ENCODE measurements at places on chromosomes 13 and 19.

- no peak for DNase-seq
Measured at GRCh38 chr13:43085545-43085944, 62.2 kb downstream of the DNAJC15 start.

DNA sequence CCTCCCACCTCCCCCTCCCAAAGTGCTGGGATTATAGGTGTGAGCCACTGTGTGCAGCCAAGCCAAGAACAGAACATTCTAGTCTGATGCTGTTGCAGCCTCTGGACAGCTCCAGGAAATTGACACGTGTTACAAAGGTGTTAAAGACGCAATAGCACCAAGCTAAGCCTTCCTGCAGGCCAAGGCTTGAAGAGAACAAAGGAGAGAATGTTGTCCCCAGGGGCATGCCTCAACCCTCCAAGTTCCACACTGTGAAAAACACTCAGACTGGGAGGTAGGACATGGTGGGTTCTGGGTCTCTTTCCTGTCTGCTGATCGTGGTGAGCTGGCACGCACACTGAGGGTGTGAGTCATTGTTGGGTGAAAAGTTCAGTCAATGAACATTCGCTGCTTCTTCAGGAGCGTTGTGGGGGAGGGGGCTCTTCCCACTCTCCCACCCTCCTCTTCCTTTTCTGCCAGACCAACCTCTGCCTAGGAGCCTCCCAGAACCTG is 5.3 kb upstream of the PTPRS start:
- peak; percentile 40 for DNase-seq

GRCh38 chr13:23020246-23020843 is 160.4 kb upstream of the SGCG start:
- peak; percentile 62 for DNase-seq

DNA sequence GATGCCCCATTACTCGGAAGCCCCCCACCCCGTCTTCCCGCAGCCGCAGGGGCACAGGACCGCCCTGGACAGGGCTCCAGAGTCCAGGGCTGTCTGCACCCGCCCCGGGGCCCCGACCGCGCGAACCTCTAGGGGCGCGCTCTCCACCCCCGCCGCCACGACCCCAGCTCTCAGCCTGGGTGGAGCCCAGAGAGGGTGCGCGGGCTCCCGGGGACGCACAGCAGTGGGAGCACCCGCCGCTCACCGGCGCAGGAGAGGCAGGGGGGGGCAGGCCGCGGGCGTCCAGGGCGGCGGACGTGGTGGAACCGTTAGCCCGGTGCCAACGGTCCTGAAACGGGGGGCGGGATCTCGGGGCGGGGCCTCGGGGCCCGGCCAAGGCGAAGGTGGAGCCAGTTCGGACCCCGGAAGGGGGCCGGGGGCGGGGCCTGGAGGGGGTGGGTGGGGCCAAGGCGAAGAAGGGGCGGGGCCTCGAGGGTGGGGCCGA is at the start of gene ATP8B3:
ATP8B3 (minus strand) TSS at position 335 of the 484 bp plus-strand sequence. CDS start 540 bp downstream, outside the sequence.
- no peak for DNase-seq

GRCh38 chr13:74372511-74372910 is 238.3 kb upstream of the KLF12 start:
- DNase-seq = no peak

GRCh38 chr13:109516186-109516585 is 270.2 kb downstream of the IRS2 start:
- no peak for DNase-seq

DNA sequence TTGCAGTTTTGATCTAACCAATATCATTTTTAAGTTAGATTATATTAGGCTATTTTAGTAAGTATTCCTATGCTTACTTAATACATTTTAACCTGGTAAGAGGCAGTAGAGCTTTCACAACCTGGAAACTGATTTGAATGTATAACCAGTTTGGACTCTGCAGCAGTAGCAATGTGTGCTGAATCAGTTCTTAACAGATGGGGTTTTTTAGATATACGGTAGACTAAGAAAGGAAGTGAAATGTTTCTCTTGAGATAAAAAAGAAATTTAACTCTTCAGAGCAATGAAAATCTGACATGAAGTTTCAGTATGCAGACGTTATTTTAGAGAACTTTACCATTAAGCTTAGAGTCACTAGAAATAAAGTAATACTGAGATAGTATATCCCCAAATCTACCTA is 2.7 kb downstream of the NBEA start:
- no peak for DNase-seq

DNA sequence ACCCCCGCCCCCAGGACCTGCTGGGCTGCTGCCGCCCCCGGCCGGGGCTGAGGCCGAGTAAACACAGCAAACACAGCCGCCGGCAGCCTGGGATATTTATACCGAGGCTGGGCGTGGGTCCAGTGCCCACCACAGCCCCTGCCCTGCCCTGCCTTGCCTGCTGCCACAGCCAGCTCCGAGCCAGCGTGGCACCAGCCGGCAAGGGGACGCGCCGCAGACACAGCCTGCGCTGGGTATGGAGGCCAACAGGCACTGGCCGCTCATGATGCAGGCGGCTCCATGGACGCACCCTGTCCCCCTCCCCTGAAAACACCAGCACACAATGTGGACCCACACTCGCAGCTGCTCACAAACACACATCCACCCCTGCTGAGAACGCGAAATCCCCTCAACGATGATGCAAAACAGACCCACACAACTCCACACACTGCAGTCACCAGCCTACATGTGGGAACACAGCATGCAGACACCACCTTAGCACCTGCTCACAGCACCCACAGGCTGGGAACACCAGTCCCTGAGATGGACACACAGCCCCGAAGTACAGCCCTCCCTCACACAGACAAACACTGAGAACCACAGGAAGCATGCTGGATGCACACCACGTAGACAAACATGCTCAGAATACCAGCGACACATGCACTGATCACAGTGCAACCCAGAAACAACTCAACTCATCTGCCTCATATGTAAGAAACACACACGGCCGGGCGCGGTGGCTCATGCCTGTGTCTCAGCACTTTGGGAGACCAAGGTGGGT is 16.2 kb downstream of the CCDC97 start:
- no peak for DNase-seq

DNA sequence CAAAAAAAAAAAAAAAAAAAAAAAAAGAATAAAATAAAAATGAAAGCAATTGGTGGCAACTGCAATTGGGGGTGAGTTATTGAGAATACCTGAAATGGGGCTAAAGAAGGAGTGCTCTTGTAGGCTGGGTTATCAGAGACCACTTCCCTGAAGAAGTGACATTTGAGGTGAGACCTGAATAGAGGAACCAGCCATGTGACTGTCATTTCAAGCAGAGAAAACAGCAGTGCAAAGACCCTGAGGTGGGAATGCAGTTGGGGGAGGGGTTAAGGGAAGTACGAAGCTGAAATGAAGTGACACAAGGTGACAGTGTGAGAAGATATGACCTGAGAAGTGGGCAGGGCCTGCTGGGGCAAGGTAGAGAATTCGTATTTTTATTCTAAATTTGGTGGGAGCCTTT is 4.3 kb upstream of the PALM3 start:
- peak; percentile 22 for DNase-seq

All from MV-4-11 (cell line).